Heart left ventricle (tissue), 16 donors: ENCODE measurements at places on chromosomes 3 and 15. TPM values are rescaled to one million over a fixed set of nuclear protein-coding genes. Genes with fewer than 3 reads are reported as not detected.

The SLC2A2 gene
- total RNA-seq, result not detected

The C15orf61 gene
- total RNA-seq, result 10.3 TPM

The TNNC1 gene
- 15,255 TPM for total RNA-seq

GRCh38 chr3:21573291-21573690 lies 177.7 kb downstream of the ZNF385D start:
- DNase-seq, result no peak

DNA sequence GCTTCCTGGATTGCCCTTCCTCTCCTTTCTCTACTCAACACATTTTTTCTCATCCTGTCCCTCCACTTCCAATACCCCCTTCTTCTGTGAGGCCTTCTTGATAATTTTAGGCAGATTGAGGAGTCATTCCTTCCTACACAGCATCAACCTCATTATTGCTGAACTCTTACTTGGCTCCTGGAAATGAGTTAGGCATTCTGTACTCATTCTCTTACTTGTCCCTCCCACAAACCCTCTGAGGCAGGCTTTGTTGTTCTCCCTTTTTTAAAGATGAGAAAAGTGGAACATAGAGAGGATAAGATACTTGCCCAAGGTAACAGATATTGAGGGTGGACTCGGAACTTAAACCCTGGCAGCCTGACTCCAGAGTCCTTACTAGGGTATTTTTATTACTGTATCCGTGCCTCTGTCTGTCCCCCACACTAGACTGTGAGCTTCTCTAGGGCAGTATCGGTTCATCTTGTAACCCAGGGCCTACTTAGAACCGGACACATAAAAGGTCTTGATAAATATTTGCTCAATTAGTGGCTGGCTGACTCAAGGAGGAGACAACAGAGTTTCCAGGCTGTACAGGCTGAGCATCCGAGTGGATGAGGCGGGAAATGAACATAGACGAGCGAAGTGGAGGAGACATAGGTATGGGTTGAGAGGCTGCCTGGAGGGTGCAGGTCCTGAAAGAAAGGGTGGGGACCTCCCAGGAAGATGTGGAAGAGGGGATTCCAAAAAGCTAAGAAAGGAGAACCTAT lies 148.7 kb upstream of the ATP2B2 start:
- peak; percentile 1 for DNase-seq

DNA sequence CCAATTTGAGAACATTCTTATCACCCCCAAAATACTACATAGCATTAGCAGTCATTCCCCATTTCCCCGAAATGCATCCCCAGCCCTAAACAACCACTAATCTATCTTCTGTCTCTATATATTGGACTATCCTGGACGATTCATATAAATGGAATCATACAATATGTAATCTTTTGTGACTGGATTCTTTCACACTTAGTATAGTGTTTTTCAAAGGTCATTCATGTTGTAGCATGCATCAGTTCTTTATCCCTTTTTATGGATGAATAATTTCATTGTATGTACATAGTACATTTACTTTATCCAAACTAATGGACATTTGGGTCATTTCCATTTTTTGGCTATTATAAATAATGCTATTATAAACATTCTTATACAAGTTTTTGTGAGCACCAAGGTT lies 27.5 kb upstream of the EIF1B start:
- DNase-seq, result no peak

DNA sequence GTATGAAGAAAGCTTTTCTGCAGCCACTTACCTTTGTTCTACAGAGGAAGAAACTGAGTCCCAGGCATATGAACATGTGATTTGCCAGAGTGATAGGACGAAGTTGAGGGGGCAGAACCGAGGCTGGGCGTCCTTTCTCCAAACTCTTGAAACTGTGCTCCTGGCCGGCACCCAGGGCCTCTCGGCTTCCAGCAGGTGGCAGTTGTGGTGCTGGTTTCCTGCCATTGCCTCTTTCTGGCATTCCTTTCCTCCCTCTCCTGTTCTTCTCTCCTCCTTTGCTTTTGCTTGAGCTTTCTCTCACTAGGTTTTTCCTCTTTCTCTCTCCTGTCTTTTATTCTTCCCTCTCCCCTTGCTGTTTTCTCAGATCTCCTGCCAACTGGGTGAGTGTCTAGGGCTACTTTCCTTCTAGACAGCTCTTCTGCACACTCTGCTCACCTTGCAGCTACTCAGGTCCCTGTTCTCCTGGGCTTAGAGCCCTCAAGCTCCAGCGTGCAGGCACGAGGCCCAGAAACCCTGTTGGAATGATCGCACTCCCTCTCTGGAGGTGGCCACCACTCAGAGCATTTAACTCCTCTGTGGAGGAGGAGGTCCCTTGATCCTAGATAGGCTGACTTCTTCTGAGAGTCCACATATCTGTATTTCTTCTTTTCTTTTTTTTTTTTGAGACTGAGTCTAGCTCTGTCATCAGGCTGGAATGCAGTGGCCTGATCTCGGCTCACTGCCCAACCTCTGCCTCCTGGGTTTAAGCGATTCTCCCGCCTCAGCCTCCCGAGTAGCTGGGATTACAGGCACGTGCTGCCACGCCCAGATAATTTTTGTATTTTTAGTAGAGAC lies 26.2 kb downstream of the TRAK1 start:
- DNase-seq, result peak; percentile 73

DNA sequence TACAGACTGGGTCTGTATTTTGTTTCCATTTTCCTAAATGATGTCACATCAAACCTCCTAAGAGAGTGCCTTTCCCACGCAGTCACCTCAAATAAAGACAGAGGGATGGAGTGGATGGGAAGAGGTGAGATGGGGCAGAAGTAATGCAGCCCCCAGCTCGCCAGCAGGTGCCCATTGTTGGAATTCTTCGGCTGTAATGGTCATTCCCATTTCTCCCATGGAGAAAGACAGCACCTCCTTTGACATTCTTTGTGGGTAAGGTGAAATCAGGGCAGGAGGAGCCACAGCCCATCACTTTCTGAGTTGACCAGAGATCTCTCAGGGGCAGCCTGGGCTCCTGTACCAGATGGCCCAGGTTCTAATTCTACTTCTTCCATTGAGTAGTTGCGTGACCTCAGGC lies 84.4 kb upstream of the NR2F2 start:
- no peak for DNase-seq
